ENCODE measurements at places on chromosomes 6 and 20.
A peak's percentile ranks its signal among the peaks of the same experiment; 100 is the strongest.

- DNase-seq = no peak
Observed at GRCh38 chr6:157990321-157991066, 8.8 kb downstream of the SYNJ2 start.

DNA sequence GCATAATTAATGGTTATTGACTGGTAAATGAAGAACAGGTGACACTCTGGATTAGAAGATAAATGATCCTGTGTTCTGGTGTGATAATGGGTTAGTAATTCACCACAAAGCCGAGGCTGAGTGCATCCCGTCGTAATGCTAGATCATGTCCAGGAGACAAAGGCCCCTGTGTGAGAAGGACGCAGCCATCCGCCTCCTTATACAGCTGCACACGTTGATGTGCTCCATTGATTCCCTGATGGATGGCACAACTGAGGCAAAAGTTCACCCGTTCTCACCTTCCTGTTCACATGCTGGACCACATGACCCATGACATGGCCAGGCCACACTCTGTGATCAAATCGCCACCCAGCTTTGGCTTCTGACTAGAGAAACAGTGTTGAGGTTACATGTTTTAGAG is 136.1 kb downstream of the FOXC1 start:
- DNase-seq = no peak

DNA sequence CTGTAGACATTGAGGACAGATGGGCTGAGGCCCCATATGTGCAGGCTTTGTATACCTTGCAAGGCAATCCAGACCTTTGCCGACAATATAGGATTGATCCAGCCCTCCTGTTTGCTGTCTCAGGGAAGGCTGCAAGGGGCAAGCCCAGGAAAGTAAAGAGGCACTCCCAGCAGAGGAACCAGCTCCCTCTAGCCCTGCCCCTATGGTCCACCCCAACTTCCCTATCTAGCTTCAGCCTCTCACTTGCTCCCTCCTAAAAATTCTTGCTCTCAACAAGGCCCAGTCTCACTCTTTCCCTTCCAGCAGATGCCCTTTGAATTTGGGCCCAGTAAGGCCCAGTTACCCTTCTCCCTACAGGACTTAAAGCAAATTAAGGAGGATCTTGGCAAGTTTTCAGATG is 92.6 kb downstream of the JARID2 start:
- DNase-seq = no peak

GRCh38 chr6:89471287-89471867 is 38.4 kb downstream of the ANKRD6 start:
- no peak for DNase-seq

DNA sequence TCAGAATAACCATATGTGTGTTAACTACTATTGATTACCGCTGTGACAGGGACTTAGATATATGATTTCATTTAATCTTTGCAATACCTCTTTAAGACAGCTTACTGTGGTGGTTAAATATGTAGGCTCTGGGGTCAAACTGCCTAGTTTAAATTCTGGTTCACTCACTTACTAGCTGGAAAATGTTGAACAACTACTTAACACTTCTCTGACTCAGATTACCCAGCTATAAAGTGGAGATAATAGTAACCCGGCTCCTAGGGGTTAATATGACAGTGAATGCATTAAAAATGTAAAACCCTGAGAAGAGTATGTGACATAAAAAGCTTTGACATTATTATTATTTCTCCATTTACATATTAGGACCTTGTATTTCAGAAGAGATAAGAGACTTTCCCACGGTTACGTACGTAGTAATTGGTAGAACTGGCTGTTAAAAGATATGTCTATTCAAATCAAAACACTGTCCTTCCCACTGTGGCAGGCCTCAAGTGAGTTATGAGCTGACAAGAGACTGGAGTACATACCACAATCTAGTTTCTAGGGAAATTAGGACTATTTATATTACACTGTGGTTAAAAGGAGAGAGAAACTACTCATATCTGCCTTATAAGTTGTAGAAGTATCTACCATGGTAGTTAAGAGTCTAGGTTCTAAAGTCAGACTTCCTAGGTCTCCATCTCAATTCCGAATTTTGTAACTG is 4.4 kb upstream of the PLCB1 start:
- peak; percentile 14 for DNase-seq

- DNase-seq = no peak
Observed at GRCh38 chr6:161667957-161668356, 394.1 kb upstream of the AGPAT4 start.

DNA sequence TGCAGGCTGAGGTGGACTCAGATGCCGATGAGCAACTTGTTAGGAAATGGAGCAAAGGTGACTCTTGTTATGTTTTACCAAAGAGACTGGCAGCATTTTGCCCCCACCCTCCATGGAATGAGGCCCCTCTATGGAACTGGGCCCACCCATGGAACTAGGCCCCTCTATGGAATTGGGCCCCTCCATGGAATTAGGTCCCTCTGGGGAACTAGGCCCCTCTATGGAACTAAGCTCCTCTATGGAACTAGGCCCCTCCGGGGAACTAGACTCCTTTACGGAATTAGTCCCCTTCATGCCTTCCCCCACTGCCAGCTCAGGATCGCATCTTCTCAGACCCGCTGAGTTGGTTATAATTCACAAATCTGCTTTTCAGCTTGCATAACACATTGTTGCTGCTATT is 144.9 kb downstream of the THBS2 start:
- no peak for DNase-seq

DNA sequence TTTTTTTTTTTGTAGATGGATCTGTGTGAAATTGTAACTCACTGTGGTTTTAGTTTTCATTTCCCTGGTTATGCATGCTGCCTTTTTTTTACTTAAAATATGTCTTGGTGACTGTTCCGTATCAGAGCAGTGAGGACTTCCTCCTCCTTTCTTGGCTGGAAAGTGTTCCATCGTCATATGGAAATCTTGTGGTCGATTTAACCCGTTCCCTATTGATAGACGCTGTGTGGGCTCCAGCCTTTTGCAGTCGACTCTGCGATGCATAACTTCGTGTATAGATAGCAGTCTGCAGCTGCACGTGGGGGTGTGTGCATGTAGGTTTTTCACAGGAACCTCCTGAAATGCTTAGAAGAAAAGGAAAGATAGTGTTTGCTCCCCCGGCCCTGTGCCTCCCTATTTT is 28.1 kb upstream of the PNPLA1 start:
- no peak for DNase-seq

- DNase-seq = no peak
Observed at GRCh38 chr20:21503345-21503744, 10.5 kb downstream of the NKX2-2 start.

DNA sequence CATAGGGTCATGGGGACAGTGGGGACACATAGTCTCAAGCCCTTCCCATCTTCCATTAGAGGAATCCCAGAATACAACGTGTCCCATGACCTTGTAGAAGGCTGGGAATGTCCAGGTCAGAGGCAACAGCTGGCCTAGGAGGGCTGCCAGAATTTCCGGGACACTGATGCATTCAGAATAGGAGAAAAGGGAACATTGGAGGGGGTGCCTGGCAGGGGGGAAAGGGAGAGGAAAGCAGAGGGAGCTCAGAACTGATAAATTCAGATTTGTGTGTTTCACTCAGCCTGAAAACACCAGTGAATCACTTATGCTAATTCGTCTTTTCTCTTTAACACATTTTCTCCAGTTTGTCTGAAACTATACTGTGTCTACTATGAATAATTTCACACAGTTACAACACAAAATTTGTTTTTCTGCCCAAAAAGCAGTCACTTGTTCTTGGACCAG is 35.5 kb upstream of the BMP2 start:
- no peak for DNase-seq

GRCh38 chr6:81962198-81962597 is 209.7 kb upstream of the TENT5A start:
- DNase-seq = no peak

- DNase-seq = no peak
Observed at GRCh38 chr6:136309729-136310311, 20.2 kb upstream of the BCLAF1 start.

GRCh38 chr6:38112181-38112580 is 292.7 kb downstream of the ZFAND3 start:
- no peak for DNase-seq

DNA sequence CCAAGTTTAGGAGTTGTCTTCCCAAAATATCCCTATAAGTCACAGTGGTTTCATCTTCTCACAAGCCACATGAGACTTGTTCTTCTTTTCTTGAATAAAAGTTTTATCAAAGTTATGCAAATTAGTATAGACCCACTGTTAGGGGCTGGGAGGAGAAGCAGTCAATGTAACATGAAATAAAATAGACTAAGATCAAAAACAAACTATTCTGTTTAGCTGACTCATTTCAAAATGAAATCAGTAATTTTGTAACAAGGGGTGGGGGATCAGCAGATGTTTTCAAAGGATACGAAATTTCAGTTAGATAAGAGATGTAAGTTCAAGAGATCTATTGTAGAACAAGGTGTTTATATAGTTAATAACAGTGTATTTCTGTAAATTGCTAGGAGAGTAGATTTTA is 339.6 kb upstream of the PRDM1 start:
- no peak for DNase-seq

DNA sequence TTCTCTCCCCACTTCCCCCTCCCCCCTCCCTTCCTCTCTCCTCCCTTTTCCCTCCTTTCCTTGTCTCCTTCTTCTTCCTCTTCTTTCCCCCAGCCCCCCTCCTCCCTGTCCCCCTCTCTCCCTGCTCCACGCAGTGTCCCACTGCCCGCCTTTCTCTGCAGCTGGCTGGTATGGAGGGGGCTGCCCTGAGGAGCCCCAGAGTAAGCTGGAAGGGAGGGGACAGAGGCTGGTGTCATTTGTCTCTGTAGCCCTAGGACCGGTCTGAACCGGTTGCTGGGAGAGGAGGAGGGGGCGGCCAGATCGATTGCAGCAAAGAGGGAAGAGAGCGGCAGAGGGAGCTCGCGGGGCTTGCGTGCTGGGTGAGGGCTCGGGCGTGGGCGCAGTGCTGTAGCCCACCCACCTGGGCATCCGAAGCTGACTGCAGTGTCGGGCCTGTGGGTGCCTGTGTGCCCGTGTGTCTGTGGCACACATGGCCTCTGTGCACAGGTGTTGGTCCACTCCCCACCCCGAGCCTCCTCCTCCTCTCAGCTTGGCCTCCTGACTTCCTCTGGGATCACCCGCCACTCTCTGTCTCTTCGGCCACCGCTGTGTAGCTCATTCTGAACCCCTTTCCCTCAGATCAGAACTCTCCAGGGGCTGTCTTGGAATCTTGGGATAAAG is 50.6 kb downstream of the SRC start:
- DNase-seq = no peak

GRCh38 chr20:37538003-37538402 is 10.3 kb upstream of the BLCAP start:
- no peak for DNase-seq

- DNase-seq = no peak
Observed at GRCh38 chr20:43586641-43587040, 4.1 kb upstream of the IFT52 start.

DNA sequence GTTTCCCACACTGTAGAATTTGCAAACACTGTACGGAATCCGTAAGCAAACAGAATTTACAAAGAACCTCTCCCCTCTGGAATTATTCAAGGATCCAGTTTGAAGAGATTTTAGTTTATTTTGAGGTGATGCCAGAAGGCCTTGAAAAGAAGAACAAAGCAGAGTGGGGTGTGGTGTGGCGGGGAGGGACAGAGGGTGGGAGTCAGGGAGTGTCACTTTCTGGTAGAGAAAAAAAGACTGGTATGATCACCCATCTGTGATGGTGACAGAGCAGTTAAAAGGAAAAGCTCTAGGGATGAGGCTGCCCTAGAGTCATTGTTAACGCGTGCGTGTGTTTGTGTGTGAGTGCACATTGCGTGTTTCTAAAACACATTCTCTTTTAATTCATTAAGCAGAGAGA is 97.0 kb upstream of the F13A1 start:
- no peak for DNase-seq

DNA sequence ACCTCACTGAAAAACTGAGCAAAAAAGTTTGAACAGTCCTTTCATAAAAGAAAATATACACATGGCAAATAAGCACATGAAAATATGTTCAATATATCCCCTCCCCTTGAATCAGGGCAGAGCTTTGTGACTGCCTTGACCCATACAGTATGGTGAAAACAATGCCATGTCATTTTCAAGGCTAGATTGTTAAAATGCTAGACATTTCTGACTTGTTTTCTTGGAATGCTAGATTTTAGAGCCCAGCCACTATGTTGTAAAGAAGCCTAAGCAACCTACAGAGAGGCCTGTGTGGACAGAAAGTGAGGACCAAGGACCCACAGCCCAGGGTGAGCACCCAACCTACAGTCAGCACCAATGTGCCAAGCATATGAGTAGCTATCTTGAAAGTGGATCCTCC is 17.1 kb upstream of the ASF1A start:
- no peak for DNase-seq

- no peak for DNase-seq
Observed at GRCh38 chr20:34570859-34571306, 12.4 kb downstream of the MAP1LC3A start.

DNA sequence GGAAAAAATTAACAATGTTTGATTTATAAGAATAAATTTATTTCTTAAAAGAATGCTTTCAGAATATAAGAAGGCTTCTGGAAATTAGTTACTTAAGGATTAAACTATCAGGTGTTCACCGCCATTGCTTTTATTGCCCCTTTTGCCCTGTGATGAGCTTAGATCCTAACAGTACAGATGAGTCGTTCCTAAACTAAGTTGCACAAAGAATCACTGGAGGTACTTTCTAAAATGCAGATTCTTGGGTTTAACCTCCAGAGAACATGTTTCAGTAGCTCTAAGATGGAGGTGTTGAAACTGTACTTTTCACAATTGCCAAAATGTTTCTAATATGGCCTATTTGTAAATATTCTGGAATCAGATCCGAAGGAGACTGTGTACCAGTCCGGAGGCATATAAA is 211.9 kb downstream of the GMDS start:
- no peak for DNase-seq

GRCh38 chr20:36462440-36463211 is 78.7 kb upstream of the MYL9 start:
- DNase-seq = no peak

GRCh38 chr6:144590532-144590931 is 305.4 kb downstream of the UTRN start:
- DNase-seq = no peak

GRCh38 chr6:42890311-42891198 is 11.1 kb downstream of the RPL7L1 start:
- peak; percentile 90 for DNase-seq

GRCh38 chr6:74161380-74161779 is 465.4 kb downstream of the CD109 start:
- DNase-seq = no peak

- no peak for DNase-seq
Observed at GRCh38 chr6:2883673-2884072, 19.4 kb downstream of the SERPINB9 start.

Measured in stimulated activated CD4-positive, alpha-beta T cell treated with anti-CD3 and anti-CD28 coated beads, Interleukin-12 subunit alpha, Interleukin-12 subunit beta, amount 100 ng/mL, for 48 hours (primary cell).